ENCODE measurements at places on chromosomes 4 and X.

DNA sequence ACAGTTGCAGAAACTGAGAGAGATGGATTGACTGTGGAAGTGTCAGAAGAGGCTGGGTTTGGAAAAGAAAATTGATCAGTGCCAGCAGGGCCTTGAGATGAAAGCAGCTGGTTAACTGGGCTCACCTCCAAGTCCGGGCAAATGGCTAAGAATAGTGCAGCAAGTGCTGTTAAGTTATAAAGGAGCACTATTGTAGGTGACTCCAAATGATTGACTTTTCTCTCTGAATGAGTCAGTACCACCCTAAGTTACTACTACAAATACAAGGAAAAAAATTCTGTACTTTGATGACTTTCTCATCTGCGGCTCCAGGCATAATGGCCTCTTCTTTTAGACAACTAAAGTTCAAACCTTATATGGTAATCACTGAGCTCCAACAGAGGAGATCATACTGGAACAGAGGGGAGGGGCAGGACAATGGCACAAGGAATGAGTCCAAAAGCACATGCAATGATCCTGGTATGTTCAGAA is 733.4 kb upstream of the INTU start:
- DNase-seq, result peak; percentile 28

- no peak for DNase-seq
Observed at GRCh38 chr4:134636338-134637051, 434.9 kb upstream of the PABPC4L start.

DNA sequence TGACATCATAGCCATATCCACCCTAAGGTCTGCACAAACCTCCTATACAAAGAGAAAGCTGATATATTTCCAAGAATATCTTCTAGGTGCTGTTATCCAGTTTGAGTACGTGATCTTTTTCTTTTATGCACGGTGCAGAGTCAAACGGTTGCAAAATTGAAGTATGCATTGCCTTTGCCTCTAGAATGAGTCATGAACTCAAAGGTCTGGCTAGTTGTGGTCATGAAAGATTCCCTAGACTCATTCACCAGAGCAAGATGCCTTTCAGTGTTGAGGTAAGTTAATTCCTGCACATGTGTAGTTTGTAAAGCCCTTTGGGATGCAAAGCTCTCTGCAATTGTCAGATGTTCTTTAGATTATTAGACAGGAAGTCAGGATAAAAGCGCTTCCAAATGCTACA is 704.4 kb downstream of the PCDH19 start:
- DNase-seq, result no peak

DNA sequence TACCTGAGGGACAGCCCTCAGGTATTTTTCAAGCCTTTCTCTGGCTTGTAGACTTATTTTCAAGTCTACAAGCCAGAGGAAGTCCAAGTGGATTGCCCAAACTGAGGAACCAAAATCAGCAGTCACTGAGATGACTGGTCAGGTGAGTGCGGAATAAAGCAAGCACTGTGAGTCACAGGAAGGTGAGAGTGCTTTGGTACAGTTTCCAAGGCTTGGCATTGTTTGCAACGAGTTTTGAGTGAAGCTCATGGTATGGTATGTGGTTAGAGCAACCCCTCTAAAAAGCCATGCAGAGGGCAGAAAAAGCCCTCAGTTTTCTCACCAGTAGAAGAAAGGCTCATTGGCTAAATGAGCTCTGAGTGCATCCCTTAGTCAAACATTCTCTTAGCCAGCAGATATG is 112.8 kb upstream of the EOLA2 start:
- no peak for DNase-seq

GRCh38 chr4:21749924-21750323 is 198.6 kb downstream of the KCNIP4 start:
- DNase-seq, result no peak

- DNase-seq, result no peak
Observed at GRCh38 chr4:154569028-154569427, 6.2 kb downstream of the FGB start.

GRCh38 chr4:107991945-107992630 is 2.4 kb downstream of the HADH start:
- DNase-seq, result peak; percentile 75

DNA sequence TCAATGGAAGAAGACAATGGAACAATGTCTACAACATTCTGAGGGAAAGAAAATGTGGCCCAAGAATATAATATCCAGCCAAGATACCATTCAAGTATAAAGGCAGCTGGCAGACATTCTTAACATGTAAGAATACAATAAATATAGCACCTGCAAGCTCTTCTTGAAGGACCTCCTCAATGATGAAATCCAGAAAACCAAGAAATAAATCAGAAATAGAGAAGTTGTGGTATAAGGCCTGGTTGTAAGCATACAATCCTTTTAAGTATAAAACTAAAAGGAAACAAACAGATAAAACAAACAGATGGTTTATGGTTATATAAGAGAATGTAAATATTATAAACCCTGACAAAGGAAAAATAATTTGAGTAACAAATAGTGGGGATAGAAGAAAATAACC is 33.4 kb downstream of the SYTL4 start:
- no peak for DNase-seq

- DNase-seq, result peak; percentile 83
Observed at GRCh38 chrX:37380924-37381323, 31.8 kb downstream of the PRRG1 start.

GRCh38 chrX:115260330-115260729 is 26.4 kb upstream of the LRCH2 start:
- DNase-seq, result peak; percentile 72

- DNase-seq, result peak; percentile 22
Observed at GRCh38 chr4:13248621-13249298, 235.4 kb downstream of the RAB28 start.

DNA sequence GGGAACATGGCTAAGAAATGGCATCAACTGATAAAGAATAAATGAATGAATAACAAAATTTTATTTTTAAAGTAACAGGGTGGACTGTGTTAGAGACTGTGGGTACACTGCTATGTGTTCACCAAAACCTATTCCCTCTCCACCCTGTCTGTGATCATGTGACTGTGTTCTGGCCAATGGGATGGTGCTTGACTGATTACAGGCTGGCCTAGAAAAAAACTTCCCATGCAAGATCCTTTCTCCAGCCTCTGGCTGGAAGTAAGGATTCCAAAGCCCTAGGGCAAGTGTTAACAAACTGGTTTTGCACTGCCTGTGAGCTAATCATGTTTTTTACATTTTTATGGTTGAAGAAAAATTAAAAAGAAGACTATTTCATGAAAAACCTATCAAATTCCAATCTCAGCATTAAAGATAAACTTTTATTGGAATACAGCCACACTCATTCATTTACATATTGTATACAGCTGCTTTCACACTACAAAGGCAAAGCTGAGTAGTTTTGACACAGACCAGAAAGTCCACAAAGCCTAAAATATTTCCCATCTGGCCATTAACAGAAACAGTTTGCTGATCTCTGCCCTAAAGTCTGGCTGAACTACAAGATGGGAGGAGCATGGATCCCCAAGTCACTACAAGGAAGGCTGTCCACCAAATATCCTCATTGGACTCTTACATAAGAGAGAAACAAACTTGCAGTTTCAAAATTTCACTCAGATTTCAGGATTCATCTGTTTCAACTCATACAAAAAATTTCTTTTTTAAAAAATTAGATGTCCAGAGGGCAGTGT is 133.2 kb downstream of the ARHGAP6 start:
- DNase-seq, result peak; percentile 80

DNA sequence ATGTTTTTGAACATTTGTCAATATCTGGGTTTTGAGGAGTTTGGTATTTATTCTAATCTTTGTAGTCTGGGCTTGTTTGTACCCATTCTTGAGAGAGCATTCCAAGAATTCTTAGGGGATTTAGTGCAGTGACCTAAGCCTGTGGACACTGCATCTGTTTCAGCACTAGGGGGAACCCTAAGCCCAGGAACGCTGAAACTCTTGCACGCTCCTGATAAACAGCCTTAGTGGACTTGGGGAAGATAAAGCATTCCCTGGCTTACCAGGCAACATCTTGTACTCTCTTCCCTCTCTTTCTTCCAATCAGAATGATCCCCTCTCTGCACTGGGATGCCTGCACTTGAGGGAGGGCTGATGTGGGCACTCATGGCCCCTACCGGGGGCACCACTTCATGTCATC is 654.9 kb upstream of the HTR2C start:
- peak; percentile 60 for DNase-seq

DNA sequence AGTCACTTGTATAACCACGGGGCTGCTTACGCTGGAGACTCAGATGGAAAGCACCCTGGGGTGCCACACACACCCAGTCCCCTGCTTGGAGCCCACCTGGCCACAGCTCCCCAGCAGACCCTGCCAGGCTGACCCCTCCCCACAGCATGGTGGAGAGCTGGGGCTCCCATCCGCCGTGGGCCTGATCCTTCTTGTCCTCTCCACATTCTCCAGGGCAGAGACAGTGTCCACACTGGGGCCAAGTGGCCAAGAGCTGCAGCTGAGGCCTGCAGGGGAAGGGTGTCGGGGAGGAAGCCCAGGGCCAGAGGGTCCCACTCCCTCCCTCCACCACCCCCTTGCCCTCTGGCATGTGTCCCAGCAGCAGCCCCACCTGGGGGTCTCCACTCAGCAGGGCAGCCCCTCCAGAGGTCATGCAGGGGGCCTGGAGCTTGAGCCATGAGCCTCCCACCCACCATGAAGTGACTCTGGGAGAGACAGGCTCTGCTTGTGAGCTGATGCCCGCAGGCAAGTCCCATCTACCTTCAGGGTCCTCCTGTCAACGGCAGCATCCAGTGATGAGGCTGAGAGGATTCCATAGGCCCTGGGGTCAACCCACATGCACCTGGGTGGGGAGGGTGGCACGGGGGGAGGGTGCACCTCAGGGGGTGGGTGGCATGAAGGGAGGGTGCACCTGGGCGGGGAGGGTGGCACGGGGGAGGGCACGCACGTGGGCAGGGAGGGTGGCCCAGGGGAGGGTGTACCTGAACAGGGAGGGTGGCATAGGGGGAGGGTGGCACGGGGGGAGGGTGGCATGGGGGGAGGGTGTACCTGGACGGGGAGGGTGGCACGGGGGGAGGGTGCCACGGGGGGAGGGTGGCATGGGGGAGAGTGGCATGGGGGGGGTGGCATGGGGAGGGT is 56.4 kb downstream of the FAM53A start:
- no peak for DNase-seq

DNA sequence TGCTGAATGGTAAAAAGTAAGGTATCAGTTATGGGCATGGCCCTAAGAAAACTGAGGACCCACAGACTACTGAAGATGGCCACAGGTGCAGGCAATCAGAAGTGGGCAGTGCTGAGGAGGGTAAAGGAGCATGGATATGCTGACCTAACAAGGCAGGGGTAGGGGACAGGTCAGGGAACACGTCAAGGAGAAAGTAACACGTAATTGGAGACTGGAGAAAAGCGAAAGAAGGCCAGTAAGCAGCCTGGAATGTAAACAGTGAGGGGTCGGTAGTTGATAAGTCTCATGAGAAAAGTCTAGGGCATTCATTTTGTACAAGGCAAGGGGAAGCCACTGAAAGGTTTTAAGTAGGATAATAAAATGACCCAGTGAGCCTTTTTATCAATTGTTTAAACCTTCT is 153.3 kb downstream of the PRDM5 start:
- peak; percentile 91 for DNase-seq

DNA sequence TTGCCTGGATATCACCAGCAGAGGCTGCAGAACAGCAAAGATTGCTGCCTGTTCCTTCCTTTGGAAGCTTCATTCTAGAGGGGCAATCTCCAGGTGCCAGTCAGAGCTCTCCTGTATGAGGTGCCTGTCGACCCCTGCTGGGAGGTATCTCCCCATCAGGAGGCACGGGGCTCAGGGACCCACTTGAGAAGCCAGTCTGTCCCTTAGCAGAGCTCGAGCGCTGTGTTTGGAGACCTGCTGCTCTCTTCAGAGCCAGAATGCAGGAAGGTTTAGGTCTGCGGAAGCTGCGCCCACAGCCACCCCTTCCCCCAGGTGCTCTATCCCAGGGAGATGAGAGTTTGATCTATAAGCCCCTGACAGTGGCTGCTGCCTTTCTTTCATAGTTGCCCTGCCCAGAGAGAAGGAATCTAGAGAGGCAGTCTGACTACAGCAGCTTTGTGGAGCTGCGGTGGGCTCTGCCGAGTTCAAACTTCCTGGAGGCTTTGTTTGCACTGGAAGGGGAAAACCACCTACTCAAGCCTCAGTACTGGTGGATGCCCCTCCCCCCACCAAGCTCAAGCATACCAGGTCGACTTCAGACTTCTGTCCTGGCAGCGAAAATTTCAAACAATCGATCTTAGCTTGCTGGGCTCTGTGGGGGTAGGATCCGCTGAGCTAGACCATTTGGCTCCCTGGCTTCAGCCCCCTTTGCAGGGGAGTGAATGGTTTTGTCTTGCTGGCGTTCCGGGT is 57.9 kb downstream of the DKK2 start:
- DNase-seq, result no peak
